Fibroblast of skin of right biceps (primary cell): ENCODE measurements at places on chromosomes 3 and 15.

DNA sequence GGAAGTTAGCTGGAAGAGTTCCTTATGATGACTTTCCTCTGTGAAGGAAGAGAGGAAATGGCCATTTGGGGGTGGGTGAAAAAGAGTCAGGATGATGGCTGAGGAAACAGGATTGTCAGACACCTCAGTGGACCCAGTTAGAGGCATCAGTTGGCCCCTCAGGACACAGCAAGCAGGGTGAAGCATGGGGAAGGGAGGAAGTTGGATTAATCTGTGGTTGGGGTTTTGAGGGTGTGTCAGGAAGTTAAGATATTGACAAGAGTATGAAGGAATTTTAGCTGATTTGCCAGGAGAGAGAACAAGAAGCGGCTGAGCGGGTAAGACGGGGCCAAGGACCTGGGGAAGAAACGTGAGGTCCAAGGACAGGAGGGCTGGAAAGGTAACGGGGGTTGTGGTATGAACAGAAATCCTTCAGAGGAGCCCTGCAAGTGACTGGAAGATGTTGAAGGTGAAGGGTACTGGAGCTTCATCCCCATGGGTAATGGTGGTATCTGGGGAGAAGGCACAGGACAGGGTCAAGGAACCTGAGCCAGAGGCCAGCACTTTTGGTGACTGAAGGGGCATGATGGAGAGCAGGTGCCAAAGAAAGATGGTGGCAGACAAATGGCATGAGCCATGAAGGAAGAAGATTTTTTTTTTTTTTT is 2.7 kb downstream of the UQCC5 start:
- DNase-seq: no peak

DNA sequence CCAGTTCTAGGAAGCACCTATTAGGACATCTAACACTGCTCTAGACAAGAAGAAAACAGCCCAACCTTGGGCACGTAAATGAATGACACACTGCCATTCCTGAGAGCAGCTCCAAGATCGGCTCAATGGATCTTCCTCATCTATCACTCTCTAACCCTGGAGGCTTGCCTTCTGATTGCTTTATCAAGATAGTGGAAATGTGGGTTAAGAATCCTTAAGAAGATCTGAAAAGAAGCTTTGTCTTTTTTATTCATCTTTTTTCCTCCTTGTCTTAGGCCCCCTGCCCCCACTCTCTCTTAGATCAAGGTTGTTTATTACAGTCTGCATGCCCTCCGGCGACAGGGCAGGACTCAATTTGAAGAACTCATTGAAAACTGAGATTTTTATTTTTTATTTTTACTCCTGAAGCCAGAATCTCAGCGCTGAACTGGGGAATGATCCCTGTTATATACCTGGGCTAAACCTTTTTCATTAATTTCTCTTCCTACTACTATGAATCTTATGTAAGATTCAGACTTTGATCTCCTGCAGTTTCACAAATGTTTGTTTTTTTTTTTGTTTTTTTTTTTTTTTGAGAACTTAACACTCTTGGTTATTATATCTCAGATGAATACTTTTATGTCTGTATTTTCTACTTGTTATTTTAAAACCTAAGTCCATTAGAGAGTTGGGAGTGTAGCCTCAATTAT is 219.5 kb downstream of the SV2B start:
- no peak for DNase-seq

- no peak for DNase-seq
Measured at GRCh38 chr3:76776927-76777326, 263.0 kb upstream of the ROBO2 start.

DNA sequence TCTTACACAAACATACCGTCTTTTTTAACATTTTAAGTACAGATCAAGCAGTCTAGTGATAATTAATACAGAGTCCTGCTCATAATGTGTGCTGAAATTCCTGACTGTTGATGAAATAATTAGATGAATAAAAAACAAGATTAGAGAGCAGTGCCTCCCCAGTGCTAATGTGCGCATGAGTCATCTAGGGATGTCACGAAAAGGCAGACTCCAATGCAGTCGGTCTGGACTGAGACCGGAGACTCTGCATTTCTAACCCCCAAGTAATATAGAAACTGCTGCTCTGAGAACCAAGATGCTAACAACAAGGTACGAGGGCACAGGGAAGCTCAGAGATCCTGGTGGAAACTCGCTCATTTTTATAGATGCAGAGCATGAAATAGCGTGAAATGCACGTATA is 61.4 kb downstream of the COL8A1 start:
- peak; percentile 83 for DNase-seq

GRCh38 chr15:58065445-58066041 is at the start of gene ALDH1A2:
TSS of gene ALDH1A2 (minus strand) at chr15:58065711. CDS start at chr15:58065650, 61 bp downstream.
- no peak for DNase-seq
